Muscle of back (tissue), 13 donors: ENCODE measurements at places on chromosomes 5 and 9. TPM values are rescaled to one million over a fixed set of nuclear protein-coding genes. Genes with fewer than 3 reads are reported as not detected.

The AGXT2 gene
- polyA plus RNA-seq = not detected

The NFIL3 gene
- polyA plus RNA-seq = 28.6 TPM

The LMX1B gene
- 0.25 TPM for polyA plus RNA-seq

The ECM2 gene
- 21.1 TPM for polyA plus RNA-seq

DNA sequence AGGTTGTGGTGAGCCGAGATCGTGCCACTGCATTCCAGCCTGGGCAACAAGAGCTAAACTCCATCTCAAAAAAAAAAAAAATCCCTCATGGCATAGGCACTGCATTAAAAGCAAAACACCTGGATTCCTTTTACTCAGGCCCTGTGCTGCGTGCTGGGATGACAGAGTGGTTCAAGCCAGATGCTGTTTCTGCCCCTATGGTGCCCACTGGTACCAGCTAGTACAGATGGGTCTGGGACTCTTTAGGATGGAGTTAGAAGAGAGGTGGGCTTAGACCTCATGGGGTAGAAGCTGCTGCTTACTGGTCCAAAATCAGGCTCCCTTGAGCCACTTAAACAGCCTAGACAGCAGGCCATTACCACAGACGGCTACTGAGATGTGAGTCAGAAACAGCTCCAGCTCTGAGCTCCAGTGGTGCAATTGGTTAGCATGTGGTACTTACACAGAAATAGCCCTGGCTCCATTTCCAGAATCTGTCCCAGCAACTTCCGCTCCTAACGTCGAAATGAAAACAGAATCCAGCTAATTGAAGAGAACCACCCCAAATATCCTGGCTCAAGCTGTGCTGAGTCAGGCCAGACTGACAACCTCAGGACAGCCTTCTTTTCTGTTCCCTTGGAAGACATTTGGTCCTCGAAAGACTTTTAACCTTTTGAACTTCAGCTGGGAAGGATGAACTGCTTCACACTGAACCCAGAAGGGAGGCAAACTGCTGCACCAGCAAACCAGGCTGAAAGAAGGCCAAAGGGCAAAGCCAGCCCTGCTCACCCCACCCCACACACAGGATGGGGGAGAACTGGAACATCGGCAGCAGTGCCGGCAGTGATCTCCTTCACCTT is 15.5 kb downstream of the C5orf15 start:
- no peak for DNase-seq

GRCh38 chr9:86649913-86650312 is 295.7 kb upstream of the TUT7 start:
- DNase-seq = no peak

DNA sequence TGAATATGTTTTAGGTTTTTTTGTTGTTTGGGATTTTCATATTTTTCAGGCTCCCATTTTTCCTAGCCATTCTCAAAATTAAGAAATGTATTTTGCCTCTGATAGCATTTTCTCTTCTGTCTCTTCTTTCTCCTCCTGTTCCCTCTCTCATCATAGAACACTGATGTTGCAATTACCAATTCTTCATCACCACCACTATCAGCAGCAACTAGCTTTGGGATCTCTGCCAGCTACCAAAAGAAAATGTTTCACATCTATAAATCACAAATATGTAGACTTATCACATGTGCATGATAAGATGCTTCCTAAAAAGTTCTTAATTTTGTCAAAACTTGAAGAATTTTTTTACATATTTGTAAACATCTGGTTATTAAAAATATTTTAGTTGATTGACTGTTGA is 887.1 kb downstream of the MAT2B start:
- DNase-seq = no peak

GRCh38 chr9:5095795-5096194 is 89.6 kb downstream of the INSL6 start:
- DNase-seq = no peak
